ENCODE measurements at places on chromosomes 13 and 19.

DNA sequence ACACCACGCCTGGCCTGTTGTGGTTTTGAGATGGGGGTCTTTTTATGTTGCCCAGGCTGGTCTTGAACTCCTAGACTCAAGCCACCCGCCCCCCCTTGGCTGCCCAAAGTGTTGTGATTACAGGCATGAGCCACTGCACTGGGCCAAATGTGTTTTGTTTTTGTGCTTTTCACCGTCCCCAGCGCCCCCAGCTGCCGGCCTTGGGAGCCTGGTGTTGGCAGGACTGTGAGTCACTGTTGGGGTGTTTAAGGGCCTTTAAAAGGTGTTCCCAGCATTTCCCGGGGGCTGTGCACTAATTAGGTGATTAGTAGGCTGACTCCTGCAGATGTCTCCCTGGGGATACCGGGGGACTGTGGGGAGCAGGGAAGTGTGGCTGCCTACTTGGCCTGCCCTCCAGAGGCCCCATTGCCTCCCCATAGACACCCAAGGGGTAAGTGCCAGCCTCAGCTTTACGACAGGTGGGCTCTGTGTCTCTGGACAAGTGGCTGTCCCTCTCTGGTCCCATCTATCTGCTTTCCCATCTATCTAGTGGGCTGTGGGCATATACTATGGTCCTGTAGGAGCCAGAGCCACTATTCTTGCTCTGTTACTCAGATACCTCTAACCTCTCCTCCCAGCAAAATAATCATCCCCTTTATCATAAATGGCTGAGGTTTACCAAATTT lies 11.8 kb upstream of the TLE5 start:
- DNase-seq, result no peak

DNA sequence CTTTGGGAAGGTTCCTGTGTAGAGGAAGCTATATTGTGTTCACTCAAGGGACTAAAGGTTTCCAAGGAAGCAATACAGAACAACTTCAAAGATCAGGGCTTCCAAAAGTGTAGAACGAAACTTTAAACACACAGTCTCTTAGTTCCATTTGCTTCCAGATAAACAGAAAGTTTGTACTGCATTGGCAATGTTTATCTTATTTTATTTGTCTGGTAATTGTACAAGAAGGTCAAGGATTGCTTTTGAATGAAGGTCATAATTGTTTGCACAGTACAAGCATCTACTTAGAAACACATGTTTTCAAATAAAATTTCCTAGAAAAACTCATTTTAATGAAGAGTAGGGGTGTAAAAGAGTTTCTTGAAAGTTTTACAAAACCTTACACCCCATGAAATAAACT lies 712.7 kb upstream of the SGCG start:
- DNase-seq, result no peak

DNA sequence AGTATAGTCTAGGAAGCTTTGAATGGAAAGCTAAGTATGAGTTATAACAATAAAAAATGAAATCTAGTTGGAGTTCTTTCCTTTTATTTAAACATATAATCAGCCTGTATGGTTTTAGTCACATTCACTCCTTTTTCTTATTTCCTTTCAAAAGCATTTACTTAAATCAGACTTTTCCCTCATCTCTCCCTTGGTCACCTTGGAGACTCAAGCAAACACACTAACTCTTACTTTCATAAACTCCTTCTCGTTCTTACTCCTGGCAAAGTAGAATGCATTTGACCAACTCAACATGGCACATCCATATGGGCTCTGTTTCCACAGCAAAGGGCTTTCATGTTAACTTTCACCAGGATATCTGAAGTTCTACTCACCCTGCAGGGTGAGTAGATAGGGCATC lies 400.0 kb downstream of the LMO7 start:
- no peak for DNase-seq

DNA sequence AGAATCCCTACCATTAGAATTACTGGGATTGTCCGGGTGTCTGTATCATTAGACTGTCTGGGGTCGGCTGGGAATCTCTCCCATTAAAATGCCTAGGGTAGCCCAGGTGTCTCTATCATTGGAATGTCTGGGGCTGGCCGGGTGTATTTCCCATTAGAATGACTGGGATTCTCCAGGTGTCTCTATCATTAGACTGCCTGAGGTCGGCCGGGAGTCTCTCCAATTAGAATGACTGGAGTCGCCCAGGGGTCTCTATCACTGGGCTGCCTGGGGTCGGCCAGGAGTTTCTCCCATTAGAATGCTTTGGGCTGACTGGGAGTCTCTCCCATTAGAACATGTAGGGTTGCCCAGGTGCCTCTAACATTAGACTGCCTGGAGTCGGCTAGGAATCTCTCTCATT lies 1560.7 kb downstream of the UQCRFS1 start:
- no peak for DNase-seq

DNA sequence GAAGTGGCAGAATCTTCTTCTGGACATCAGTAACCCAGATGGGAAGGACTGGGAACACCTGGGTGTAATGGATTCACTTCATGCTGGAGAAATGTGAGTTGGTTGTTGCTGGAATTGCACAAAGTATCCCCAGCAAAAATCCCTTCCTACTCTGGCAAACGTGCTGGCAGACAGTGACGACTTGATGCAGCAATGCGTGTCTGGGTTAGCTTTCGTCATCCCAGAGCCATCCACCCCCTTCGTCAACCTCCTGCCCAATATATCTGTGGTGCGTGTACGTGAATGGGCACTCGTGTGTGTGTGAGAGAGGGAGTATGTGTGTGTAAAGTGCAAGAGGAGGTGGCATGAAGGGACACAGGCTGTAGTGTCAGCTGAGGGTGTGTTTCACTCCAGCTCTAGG lies 70.9 kb downstream of the TM9SF2 start:
- DNase-seq, result no peak

DNA sequence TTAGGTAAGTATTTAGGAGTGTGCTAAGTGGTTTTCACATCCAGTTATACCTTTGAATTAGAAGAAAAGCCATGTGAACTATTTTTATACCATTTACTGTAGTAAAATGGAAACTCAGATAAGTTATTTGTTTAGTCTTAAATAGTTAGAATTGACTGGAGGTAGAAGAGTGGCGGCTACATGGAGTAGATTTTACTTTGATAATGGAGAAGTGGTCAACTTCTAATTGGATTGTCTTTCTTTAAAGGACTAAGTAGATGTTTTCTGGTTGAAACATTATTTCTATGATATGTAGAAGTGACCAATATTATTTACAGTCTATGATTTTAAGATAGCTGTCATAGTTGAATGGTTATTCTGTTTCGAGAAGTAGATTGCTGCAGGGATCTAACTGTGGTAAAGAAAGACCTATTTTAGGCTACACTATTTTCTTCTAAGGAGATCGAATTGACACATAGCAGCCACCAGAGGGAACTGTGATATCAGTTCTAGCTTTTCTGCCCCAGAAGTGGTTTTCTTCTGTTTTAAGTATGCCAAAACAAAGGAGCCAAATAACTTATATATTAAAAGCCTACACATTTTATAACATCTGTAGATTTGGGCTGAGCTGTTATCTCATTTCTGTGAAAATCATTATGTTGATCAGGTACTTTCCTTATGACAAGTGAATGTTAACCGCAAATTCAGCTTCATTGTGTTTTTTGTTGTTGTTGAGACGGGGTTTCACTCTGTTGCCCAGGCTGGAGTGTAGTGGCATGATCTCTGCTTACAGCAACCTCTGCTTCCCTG lies 26.1 kb downstream of the ZMYM2 start:
- DNase-seq, result no peak

GRCh38 chr13:101230271-101230890 lies 185.9 kb downstream of the NALCN start:
- no peak for DNase-seq

DNA sequence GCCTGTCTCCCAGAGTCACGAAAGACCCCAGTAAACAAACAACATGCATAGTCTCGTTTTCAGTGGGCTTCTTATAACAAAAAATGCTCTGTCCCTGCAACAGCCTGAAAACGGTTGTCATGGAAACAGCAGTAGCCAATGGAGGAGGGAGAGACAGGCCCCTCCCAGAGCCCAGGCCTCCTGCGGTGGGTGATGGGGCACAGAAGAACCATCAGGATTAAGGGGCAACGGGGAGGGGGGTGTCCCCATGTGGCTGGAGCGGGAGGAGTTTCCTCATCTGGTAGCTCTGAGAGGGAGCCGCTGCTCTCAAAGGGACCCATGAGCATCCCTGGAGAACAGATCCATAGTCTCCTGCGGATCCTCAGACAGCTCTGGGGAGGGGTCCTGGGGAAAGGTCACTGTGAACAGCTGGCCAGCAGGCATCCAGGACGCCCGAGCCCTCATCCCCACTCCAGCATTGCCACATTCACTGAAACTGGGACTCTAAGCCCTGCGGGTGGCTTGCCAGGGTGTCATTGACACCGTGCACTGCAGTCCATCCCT lies 37.5 kb upstream of the PNMA8B start:
- DNase-seq, result no peak

- no peak for DNase-seq
Measured at GRCh38 chr13:59658738-59659330, 504.9 kb downstream of the DIAPH3 start.

- no peak for DNase-seq
Measured at GRCh38 chr13:77040076-77040475, 13.1 kb upstream of the FBXL3 start.

GRCh38 chr13:24503379-24503696 lies 9.2 kb downstream of the PARP4 start:
- no peak for DNase-seq

DNA sequence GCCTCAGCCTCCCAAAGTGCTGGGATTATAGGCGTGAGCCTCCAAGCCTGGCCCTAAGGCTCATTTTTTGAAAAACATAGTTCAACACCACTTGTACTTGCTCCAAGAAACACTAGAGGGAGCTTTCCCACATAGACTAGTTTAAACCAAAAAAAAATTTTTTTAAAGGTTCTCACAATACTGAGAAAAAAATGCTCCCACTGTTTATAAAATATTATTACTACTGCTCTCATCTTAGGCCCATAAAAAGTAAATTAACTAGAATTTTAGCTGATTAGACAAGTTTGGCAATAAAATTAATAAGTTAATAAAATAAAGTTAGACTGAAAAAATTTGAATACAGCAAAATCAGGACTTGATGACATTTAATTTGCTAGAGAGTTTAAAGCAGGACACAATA lies 109.5 kb downstream of the TBC1D4 start:
- DNase-seq, result no peak

GRCh38 chr13:64417581-64417980 lies 2812.6 kb downstream of the PCDH9 start:
- DNase-seq, result no peak

DNA sequence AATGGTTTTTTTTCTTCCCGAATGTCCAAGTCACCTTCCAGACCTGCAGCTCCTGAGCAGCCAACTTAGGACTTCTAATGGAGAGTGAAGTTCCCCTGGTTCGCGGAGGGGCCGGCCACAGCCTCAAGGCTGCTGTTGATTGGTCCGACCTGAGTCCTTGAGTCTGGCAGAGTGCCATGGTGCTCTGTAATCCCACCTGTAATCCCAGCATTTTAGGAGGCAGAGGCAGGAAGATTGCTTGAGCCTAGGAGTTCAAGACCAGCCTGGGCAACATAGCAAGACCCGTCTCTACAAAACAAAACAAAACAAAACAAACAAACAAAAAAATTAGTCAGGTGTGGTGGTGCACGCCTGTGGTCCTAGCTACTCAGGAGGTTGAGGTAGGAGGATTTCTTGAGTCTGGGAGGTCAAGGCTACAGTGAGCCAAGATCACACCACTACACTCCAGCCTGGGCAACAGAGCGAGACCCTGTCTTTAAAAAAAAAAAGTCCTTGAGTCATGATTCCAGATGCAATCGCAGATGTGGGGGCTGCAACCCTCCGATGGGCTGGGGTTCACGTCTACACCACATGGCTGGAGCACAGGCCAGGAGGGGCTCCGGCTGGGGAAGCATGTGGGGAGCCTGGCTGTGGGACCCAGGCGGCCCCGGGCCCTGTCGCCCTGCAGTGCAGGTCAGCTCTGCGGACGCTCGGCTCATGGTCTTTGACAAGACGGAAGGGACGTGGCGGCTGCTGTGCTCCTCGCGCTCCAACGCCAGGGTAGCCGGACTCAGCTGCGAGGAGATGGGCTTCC lies 17.7 kb downstream of the HPN start:
- DNase-seq, result no peak

GRCh38 chr13:99331881-99332293 lies 24.7 kb upstream of the GPR183 start:
- DNase-seq, result no peak

GRCh38 chr19:45790942-45791341 lies 1.7 kb downstream of the DMWD start:
- no peak for DNase-seq

GRCh38 chr19:38165335-38165734 lies 58.7 kb downstream of the DPF1 start:
- no peak for DNase-seq

GRCh38 chr19:35720648-35721047 lies 2.8 kb downstream of the KMT2B start:
- DNase-seq, result no peak

DNA sequence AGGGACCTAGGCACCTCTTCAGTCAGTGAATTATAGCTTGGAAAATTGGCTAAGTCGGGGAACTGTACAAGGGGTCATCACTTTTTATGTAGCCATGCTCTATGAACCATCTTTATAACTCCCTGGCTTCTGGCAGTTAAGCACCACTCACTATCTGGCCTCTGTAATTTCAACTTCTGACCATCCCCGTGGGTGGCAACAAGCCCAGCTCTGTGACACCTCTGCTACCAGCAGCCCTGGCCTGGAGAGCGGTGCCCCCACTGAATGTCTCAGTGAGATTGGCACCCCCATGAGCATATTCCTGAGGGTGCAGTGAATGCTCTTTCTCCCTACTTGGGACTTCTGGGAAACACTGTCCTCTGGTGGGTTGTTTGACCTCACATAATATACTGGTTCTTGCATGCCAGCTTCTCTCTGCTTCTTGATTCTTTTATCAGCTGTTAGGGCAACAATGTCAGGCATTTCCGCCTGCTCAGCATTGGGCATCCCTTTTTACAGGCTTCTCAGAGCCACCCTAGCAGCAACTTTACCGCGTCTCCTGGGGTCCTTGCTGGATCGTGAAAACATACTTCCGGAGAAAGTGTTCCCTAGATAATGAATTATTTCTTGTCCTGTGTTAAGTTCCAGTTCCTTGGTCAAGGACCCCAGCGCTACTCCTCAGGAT lies 10.4 kb downstream of the KL start:
- no peak for DNase-seq

GRCh38 chr19:48629599-48630295 lies 7.4 kb downstream of the DBP start:
- no peak for DNase-seq

DNA sequence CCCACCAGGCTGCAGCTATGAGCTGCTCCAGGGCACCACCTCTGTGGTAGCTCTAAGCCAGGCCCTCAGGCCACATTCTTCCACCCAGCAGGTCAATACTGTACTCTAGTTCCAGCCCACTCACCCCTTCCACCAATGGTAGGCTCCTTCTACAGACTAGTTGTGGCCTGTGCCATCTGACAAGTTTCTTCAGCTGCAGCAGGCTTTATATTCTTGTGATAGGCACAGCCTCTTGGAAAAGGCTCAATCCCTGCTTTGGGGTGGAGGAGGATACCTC lies 8.5 kb downstream of the MICU2 start:
- DNase-seq, result no peak
